Large intestine (tissue), 12 donors: ENCODE measurements at places on chromosomes 2 and 18.

DNA sequence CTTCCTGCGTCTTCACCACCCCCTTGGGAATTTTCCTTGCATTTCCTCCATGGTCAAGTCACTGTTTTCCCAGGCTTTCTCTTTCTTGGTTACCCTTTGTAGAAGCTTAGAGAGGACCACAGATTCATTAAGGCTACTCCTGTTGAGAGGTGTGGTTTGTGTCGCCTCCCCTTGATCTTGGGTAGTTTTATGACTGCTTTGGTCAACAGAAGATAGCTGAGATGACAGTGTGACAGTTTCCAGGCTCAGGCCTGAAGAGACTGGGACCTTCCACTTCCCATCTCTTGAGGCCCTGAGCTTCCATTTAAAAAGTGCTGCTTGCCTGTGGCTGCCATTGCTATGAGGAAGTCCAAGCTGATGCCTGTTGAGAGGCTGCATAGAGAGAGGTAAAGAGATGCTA, 5.4 kb downstream of the ACOXL start:
- DNase-seq: no peak

- no peak for DNase-seq
Measured at GRCh38 chr2:12107939-12108338, 361.5 kb downstream of the LPIN1 start.

- DNase-seq: no peak
Measured at GRCh38 chr18:35564795-35565453, 16.6 kb upstream of the GALNT1 start.

- DNase-seq: no peak
Measured at GRCh38 chr2:187567126-187567525, 12.9 kb upstream of the TFPI start.
